ENCODE measurements at places on chromosomes 1 and 21.

DNA sequence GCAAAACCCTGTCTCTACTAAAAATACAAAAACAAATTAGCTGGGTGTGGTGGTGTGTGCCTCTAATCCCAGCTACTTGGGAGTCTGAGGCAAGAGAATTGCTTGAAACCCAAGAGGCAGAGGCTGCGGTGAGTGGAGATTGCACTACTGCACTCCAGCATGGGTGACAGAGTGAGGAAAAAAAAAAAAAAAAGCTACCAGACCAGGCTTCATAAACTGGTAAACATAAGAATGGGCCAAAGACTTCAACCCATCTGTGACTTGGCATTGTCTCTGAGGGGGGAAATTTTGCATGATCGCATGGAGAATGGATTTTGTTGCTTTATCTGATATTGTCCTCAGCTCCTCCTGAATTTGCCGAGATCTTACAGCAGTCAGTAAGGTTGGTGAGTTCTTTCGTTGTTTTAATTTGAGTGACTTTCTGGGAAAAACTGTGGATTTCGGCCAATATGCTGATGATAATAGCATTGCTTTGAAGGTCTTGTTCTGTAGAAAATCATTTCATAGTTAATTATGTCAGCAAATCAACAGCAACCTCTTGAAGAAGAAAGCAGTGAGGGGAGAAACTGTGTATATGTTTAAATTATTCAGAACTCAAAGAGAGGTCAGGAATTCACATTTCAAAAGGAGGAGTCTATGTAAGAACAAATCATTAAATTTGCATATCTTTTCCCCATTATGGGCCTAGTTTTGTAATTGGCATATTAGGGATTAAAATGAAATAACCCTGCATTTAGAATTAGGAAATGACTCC is 13.1 kb downstream of the FGGY start:
- no peak for DNase-seq

- no peak for DNase-seq
These were observed 70.0 kb downstream of the FAAP20 start for GRCh38 chr1:2124446-2125198.

GRCh38 chr1:182795563-182796228 is 6.1 kb downstream of the NPL start:
- no peak for DNase-seq

DNA sequence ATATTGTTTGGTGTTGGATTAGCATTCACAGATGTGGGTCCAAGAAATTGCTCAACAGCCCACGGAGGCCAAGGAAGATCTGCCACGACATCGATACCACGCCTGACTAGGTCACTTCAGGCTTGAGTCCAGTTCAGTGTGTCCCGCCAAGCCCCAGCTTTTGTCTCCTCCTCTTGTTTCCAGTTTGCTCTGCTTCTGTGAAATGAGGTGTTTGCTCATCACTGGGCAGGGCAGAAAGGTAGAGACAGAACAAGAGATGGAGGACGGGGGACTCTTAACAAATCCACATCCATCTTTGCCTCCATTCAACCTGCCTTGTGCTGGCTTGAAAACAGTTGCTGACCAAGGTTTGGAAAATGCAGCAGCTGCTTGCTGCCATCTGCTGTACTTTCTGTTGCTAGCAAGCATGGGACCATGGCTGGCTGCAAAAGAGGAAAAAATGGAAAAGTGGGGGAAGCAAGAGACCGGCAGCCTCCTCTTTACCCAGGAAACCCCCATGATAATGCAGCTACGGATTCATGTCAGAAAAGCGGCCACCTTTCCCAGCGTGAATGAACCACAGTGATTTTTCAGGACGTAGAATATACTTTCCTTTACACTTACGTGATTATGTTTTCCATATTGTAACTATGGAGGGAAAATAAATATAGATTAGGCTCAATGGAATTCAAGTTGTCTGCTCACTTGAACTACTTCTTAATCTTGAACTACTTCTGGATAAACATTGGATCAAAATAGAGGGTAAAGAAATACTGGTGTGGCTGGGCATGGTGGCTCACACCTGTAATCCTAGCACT is 80.2 kb upstream of the GREM2 start:
- DNase-seq: peak; percentile 77

GRCh38 chr1:164660775-164661174 is 101.8 kb downstream of the PBX1 start:
- no peak for DNase-seq

- DNase-seq: no peak
These were observed 129.6 kb downstream of the CLEC20A start for GRCh38 chr1:178367151-178367550.

GRCh38 chr1:111706921-111707320 is 32.3 kb downstream of the INKA2 start:
- DNase-seq: no peak

DNA sequence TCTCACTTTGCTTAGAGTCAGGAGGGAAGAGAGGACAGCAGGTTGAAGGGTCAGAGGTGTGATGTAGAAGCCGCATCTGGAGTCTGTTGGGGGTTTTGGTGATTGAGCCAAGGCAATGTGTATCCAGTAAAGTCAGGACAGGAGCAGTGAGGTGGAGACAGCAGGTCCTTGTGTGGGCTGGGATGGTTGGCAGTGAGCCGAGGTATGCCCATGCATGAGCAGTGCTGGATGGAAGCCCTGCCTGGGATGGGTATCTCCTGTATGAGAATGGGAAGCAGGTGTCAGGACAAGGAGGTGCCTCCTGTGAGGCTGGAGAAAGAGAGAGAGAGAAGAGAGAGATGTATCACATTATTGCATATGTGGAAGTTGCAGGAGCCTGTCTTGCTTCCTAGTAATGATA is 90.0 kb downstream of the OBSCN start:
- DNase-seq: no peak

- DNase-seq: no peak
These were observed 824.6 kb upstream of the NEGR1 start for GRCh38 chr1:73106931-73107330.

DNA sequence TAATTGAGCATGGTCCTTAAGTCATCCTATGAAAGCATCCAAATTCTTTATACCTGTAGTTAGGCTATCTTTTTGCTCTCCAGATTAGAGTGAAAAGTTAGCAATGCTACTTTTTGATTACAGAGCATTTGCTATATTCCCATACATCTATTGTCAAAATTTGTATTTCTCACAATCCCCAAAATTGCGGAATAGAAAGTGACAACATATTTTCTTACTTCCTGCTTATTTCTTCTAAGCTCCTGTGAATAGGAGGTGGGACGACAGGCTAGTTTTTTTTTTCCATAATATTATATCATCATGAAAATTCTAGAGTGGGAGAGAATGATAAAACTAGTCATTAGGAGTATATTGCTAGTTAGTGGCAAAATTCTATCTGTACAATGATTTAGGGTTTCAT is 264.0 kb upstream of the DPYD start:
- no peak for DNase-seq

GRCh38 chr1:229572286-229572685 is 13.8 kb upstream of the ABCB10 start:
- no peak for DNase-seq

GRCh38 chr1:72283022-72283306 is 625 bp upstream of the NEGR1 start:
- DNase-seq: no peak

GRCh38 chr1:50979937-50980336 is 9.9 kb downstream of the CDKN2C start:
- no peak for DNase-seq

- DNase-seq: no peak
These were observed 8.8 kb downstream of the SMYD2 start for GRCh38 chr1:214289574-214290272.

DNA sequence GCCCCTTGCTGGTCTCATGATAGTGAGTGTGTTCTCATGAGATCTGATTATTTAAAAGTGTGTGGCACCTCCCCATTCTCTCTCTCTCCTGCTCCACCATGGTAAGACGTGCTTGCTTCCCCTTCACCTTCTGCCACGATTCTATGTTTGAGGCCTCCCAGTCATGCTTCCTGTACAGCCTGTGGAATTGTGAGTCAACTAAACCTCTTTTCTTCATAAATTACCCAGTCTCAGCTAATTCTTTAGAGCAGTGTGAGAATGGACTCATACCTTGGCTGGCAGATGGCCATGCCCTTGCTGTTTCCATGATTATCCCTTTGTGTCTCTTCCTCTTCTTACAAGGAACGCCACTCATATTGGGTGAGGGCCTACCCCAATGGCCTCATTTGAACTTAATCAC is 40.3 kb downstream of the PSMG1 start:
- DNase-seq: no peak

DNA sequence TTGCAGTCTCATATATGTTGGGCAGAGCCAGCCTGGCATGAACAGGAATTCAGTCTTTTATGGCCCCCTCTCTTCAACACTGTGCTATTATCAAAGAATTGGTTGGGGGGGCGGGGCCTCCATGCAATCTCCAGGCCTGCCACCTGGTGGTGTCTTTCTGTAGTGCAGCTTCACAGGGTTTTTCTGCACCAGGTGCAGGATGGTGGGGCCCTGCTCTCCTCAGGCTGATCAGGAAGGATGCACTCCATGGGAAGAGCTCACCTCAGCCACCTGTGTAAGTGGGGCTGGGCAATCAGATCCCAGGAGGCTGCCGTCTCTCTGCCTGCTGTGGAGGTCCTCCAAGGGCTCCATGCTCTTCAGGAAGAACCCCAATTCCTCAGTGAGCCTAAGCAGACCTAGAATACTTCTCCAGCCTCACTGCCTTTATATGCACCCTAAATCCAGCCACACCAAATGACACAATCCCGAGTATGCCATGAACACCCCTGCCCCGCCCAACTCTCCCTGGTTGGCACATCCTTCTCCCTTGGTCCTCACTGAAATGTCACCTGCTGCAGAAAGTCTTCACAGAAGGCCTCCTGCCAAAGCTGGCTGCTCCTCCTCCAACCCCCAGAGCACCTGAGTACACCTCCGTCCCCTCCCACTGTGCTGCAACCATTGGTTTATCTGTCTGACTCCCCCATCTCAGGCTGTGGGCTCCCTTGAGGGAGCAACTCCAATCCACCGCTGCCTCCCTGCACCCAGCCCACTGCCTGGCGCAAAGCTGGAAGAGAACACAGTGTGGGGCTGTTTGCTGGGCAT is 16.5 kb downstream of the STK40 start:
- peak; percentile 85 for DNase-seq

DNA sequence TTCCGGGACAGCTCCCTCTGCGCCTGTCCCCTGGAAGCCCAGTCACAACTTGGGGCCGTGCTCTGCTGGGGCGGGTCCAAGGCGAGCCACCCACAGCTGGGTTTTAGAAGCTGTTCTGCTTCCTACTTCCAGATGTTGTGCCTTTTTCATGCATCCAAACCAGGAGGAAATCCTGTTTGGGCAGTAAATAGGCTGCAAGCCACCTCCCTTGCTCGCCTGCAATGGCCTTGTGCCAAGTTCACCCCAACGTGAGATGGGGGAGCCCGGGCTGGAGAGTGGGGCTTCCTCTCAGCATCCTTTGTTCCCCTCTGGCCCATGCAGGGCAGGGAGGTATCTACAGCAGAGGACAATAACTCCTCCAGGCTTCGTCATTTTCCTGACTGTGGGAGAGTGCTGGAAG is 73.2 kb downstream of the DMRTB1 start:
- no peak for DNase-seq
